ENCODE measurements at places on chromosomes 1 and 21. TPM values are rescaled to one million over a fixed set of nuclear protein-coding genes. Genes with fewer than 3 reads are reported as not detected.

DNA sequence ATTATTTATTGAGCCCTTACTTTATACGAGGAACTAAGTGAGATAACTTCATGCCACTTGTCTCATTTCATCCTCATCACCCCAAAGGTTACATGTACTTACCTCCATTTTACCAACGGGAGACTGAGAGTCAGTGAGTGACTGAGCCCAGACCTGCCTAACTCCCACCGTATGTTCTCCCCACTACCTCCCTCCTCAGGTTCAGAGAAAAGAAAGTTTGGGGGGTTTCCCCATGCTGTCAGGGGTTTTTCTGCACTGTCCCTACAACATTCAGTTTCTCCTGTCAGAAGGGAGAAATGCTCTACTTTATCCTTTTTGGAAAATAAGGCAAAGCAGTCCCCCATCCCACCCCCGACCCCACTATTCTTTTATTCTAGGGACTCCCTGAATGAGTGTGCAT, 32.9 kb downstream of the FAM78B start:
- no peak for DNase-seq
- H3K27ac ChIP-seq, result no peak overlapping the region

DNA sequence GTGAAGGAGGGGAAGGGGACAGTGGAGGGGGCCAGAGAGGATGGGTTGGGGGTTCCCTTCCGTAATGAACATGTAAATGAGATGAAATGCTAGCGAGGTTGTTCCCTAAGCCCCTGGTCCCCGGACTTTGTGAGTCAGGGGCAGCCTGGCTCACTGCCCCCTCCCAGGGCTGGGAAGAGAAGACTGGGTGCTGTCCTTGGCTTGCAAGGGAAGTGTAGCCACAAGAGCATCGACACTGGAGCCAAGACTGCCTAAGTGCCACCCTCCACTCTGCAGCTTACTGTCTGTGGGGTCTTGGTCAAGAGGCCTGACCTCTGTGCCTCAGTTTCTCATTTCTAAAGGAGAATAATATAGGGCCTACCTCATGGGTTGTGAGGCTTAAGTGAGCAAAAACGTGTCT, 483 bp downstream of the PEAR1 start:
- no peak overlapping the region for H3K27ac ChIP-seq
- peaks cover 11% of the 10 kb centered on the region for H3K4me1 ChIP-seq
- H3K4me3 ChIP-seq, result no peak overlapping the region
- no peaks in the 10 kb centered on the region for H3K36me3 ChIP-seq

DNA sequence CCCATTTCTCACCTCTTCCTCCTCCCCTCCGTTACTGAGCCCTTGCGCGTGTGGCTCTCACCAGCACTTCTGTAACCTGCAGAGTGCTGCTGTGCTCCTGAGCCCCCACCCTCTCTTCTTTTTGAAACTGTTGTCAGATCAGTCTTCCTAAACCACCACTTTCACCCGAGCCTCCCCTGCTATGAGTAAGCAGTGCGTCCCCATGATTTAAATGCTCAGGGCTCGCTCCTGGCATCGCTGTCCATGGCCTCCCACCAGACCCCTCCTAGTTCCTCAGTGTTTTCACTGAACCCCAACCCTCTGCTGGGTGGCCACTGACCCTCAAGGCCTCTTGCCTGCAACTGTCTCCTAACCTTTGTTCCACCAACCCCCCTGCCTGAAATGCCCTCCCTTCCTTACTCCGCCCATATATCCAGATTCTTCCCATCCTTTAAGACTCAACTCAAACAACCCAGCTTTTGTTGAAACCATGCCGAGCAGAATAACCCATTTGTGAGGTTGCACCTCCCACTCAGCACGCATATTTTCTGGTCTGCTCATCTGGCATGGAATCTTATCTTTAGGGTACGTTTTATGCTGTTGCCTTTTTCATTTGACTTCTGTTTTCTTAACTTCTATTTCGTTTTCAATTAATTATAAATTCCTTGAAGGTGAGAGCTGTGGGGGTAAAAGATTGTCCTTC, 64.5 kb upstream of the FAM3B start:
- no peak overlapping the region for H3K4me3 ChIP-seq
- no peaks in the 10 kb centered on the region for H3K36me3 ChIP-seq
- DNase-seq, result no peak

GRCh38 chr1:23403735-23404486, 20.6 kb downstream of the TCEA3 start:
- H3K27me3 ChIP-seq, result no peaks in the 10 kb centered on the region
- no peak overlapping the region for H3K27ac ChIP-seq
- H3K36me3 ChIP-seq, result no peaks in the 10 kb centered on the region
- peak; percentile 93 for DNase-seq
- H3K4me3 ChIP-seq, result no peak overlapping the region
- peaks cover 4% of the 10 kb centered on the region for H3K4me1 ChIP-seq

SHISAL2A gene
- total RNA-seq, result 14.6 TPM

ICOSLG gene
- total RNA-seq, result 5.9 TPM
